ENCODE measurements at places on chromosomes 5 and 9. TPM values are rescaled to one million over a fixed set of nuclear protein-coding genes. Genes with fewer than 3 reads are reported as not detected.

DNA sequence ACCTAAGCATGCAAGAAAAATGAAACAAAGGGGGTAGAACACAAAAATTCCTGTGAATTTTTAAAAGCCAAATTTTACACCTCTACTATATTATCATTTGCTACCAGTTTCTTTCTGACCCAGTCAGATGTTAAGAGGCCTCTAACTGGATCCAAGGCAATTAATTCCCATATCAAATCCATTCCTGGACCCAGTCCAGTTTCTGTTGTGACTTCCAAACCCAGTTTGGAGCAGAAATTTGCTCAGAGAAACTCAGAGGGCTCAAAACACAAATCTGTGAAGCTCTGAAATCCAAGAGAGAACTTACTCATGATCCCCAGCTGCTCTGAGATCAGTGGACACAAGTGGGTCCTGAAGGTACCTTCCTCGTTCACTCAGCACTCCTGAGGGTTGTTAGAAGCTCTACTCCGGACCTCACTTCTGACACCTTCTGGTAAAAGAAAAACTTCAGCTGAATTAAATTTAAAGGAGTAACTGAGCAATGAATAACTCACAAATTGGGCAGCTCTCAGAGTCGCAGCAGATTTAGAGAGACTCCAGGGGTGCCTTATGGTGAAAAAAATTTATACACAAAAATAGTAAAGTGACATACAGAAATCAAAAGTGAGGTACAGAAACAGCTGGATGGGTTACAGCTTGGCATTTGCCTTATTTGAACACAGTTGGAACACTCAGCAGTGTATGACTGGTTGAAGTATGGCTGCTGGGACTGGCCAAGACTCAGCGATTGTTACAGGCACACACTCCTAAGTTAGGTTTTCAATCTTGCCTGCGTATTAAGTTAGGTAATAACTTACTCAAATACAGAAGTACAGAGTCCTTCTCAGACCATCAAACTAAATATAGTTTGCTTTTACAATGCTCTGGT, 32.4 kb downstream of the INSL4 start:
- DNase-seq, result no peak

GRCh38 chr5:171984748-171985419, 21.6 kb downstream of the FBXW11 start:
- DNase-seq, result no peak

DNA sequence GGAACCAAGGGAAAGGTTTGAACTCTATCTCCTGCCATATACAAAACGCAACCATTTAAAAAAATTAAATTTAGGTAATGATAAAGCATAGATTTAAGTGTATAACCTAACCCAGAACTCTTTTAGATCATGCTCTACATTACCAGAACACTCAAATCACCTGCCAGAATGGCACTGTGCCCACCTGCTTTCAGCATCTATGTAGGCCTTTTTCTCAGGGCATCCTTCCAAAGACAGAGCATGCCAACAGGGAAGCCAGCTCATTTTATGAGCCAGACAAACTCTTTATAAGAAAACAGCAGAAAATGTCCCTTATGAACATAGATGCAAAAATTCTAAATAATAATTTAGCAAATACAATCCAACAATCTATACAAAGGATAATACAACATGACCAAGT, 47.9 kb upstream of the SMAD5 start:
- DNase-seq, result peak; percentile 86

- DNase-seq, result no peak
Measured at GRCh38 chr5:86460519-86460918, 157.2 kb upstream of the COX7C start.

TRIP13 gene
- total RNA-seq, result 0.54 TPM

SLC36A3 gene
- not detected for total RNA-seq

PCDHA13 gene
- not detected for total RNA-seq

All from right cardiac atrium (tissue), 5 donors.